Thymus (tissue), 14 donors: ENCODE measurements at places on chromosomes 4 and X. TPM values are rescaled to one million over a fixed set of nuclear protein-coding genes. Genes with fewer than 3 reads are reported as not detected.

The SPIN3 gene
- total RNA-seq: 4.2 TPM

The SCML1 gene
- total RNA-seq: 10.2 TPM

The ZAR1 gene
- not detected for total RNA-seq

The PORCN gene
- 3.4 TPM for total RNA-seq

The UGT2A3 gene
- 0.38 TPM for total RNA-seq

The CCDC110 gene
- total RNA-seq: 0.24 TPM

The GABRG1 gene
- total RNA-seq: 0.05 TPM

The TAF7L gene
- total RNA-seq: 0.19 TPM

The USP9X gene
- 32.1 TPM for total RNA-seq

The ASB9 gene
- 4.9 TPM for total RNA-seq

The PGAM4 gene
- 0.14 TPM for total RNA-seq

The APLN gene
- total RNA-seq: 0.90 TPM

The IDUA gene
- 12.6 TPM for total RNA-seq

The PCGF3 gene
- total RNA-seq: 30.6 TPM

The TLL1 gene
- 0.24 TPM for total RNA-seq

The BGN gene
- total RNA-seq: 3.4 TPM

The PLXNA3 gene
- 2.2 TPM for total RNA-seq

The UCP1 gene
- not detected for total RNA-seq

The DTHD1 gene
- total RNA-seq: 0.09 TPM

The UGT2B15 gene
- 0.05 TPM for total RNA-seq

The CXCL3 gene
- total RNA-seq: 3.2 TPM

The EXOC1L gene
- total RNA-seq: not detected

The CD38 gene
- 47.6 TPM for total RNA-seq

The PAGE4 gene
- total RNA-seq: 0.80 TPM

The L1CAM gene
- 0.28 TPM for total RNA-seq

The SORBS2 gene
- 13.8 TPM for total RNA-seq

The MAML3 gene
- 4.3 TPM for total RNA-seq

The SLC10A4 gene
- 0.14 TPM for total RNA-seq

The MGAT4D gene
- not detected for total RNA-seq

The MRPL1 gene
- total RNA-seq: 45.9 TPM
